ENCODE measurements at places on chromosomes 12 and 14.

DNA sequence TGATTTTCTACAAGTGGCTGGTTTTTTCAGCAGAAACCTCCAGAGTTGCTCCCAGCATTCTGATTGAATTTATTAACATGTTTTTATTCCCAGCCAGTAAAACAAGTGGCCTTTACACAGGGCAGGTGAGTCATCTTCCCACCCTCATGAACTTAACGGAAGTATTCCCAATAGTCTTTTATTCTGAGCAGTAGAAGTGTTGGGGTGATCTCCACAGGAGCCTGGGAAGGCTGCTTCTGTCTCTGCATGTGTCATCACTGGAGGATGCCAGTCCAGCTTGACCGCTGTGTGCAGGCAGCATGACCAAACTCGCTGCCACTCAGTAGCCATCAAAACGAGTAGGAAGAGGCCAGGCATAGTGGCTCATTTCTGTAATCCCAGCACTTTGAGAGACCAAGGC, 13.4 kb upstream of the DNAH10 start:
- no peak for DNase-seq

GRCh38 chr14:63867933-63868921, 15.4 kb downstream of the SYNE2 start:
- no peak for DNase-seq

DNA sequence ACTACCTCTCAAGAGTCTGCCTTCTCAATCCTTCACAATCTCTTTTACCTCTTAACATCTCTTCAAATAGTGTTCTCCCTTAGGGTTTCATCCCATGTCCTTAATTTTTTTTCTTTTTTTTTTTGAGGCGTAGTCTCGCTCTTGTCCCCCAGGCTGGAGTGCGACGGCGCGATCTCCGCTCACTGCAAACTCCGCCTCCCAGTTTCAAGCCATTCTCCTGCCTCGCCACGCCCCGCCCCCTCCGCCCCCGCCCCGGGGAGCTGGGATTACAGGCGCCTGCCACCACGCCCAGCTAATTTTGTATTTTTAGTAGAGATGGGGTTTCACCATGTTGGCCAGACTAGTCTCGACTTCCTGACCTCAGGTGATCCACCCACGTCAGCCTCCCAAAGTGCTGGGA, 7.0 kb upstream of the BCAT1 start:
- no peak for DNase-seq

DNA sequence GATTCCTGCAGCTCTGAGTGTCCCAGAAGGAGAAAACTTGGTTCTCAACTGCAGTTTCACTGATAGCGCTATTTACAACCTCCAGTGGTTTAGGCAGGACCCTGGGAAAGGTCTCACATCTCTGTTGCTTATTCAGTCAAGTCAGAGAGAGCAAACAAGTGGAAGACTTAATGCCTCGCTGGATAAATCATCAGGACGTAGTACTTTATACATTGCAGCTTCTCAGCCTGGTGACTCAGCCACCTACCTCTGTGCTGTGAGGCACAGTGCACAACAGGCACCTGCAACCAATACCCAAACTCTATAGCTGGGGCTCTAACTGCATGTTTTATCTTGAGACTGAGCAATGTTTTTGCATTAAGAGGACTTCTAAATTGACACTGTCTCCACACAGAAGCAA, 379.2 kb upstream of the OR4E1 start:
- DNase-seq = no peak

- peak; percentile 13 for DNase-seq
Observed at GRCh38 chr12:71014180-71014785, 93.7 kb upstream of the PTPRR start.

DNA sequence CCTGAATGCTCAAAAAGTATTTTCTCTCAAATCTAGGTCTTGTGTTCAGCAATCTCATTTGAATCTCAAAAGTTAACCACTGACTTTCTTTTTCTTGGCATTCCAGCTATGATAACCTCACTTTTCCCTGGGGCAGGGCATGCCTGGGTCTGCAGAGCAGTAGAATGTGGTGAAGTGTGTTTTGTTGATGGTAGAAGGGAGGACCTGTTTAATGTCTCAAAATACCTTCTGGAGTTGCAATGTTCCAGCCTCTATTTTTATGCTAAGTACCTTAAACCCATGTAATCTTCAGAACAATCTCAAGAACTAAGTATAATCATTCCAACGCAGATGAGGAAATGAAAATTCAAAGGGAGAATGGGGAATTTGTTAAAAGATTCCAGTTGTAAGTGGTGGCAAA, 82.1 kb upstream of the FUT8 start:
- no peak for DNase-seq

DNA sequence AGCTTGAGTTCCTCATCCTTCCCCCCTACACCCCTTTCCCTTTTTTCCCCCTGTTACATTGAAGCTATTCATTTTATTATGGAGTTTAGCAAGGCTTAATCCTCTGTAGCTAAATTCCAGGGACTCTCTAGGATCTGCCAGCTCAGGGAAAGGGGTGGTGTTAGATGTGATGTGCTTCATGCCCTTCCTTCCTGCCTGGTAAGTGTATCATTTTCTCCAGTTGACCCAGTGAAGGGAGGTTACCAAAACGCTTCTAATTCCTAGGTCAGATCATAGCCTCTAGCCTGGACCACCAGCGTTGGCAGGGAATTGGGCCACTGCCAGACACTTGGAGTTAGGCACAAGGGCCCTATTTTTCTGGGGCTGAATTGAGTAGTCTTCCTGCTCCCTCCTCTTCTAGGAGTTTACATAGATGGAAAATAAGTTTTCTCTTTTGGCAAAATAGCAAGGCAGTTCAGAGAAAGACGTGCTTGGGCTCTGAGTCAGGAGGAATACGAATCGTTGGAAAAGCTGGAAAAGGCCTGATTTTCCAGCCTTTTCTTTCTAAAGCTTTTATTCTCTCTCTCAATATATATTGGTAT, 88.3 kb downstream of the NPAS3 start:
- DNase-seq = no peak

DNA sequence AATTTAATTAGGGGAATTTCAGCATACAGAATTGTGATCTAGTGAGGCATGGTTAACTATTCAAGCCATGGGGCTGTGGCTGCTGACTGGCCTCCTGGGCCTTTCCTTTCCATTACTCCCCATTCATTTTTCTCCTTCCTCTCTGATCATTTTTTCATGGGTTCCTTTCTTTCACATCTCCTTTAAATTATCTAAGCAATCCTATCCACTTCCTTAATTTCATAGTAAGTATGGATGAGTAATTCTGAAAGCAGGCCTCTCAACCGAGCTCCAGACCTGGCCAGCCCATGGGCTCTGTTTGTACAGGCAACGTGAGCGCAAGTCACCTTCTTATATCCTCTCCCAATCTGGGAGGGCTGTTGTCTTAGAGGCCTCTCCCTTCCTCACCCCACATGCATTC, 13.4 kb downstream of the CKAP4 start:
- no peak for DNase-seq

DNA sequence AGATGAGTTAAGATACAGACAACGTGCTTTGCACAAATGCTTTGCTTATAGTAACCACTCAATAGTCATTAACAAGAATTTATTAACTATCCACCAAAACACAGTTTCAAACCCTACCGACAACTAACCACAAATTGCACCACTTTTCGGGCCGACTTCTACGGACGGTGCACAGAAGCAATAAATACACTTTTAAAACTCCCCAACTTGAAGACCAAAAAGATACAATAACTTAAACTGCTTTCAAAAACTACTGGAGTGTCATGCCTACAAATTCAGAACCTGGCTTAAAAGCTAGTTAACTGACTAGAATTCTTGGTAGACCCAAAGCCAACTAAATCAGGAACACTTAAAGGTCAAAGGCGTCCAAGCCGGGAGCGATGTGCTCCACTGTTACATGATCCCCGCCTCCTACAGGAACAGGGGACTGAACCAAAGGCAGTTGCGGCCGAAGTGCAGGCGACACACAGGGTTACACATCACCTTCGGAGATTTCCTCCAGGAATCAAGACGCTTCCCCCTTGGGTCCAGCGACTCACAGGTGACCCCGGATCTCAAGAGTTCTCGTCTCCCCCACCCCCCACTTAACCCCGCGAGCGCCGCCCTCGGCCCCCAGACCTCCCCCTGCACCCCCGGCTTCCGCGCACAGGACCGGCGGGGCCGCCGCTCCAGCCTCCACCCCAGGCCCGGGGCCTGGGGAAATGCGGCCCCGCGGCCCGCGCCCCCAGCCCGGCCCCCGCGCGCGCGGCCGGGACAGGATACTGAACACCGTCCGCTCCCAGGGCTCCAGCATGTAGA, 507 bp downstream of the SPTSSA start:
- DNase-seq = peak; percentile 33

GRCh38 chr12:114213055-114213581, 192.8 kb downstream of the TBX5 start:
- DNase-seq = no peak

GRCh38 chr12:59787610-59788009, 191.8 kb downstream of the SLC16A7 start:
- DNase-seq = no peak

DNA sequence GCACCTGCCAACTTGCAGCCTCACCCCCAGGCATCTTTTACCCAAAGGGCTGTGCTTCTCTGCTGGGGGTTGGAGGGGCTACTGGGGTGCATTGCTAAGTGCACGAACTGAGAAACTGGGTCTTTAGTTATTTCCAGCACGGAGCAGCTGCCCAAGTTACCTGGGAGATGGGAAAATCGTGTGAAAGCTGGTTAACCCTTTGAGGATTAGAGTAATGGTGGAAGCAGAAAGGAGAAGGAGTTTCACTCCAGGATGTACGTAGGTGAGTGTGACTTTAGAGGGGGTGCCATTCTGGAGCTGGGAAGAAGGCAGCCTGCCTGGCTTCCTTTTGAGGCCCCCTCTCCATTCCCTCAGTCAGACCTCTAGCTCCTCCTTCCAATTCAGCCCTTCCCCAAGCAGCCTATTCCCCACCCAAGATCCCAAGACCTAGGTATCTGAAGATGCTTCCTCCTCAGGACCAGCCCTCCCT, 1.0 kb upstream of the ADCY6 start:
- DNase-seq = no peak

- DNase-seq = no peak
Observed at GRCh38 chr12:103073630-103074029, 116.2 kb downstream of the ASCL1 start.

DNA sequence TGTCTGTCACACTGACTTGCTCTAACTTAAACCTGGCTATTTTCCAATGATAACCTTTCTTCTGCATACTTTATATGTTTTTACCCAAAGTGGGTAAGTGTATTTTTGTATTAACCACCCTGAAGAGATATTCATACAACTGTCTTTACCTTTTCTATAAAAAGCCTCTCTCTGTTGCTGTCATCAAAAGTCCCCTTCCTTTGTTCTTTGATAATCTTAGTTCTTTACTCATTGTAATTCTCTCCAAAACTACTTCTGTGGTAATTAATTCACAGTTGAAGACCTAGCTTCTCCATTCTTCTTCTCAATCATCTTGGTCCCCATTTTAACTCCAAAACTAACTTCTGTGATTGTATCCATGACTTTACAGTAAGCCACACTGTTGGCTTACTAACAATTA, 479.7 kb upstream of the MGAT4C start:
- no peak for DNase-seq

DNA sequence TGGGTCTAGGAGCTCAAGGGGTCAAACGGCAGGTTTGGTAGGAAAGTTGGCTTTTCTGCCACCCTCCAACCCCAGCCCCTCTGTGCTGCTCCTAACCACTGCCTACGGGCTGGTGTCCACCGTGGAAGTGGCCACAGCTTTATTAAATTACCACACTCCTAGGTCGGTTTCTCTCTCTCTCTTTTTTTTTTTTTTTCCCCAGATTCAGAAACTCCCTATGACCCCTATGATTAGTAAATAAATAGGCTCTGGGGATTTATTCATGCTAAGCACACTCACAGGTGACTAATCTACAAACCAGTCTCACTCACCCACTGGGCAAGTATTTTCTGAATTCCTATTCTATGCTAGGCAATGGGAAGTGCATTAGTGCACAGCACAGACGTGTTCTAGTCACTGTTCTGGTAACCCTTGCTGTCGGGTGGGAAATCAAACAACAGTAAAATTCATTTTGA, 8.7 kb upstream of the DDX47 start:
- DNase-seq = no peak

DNA sequence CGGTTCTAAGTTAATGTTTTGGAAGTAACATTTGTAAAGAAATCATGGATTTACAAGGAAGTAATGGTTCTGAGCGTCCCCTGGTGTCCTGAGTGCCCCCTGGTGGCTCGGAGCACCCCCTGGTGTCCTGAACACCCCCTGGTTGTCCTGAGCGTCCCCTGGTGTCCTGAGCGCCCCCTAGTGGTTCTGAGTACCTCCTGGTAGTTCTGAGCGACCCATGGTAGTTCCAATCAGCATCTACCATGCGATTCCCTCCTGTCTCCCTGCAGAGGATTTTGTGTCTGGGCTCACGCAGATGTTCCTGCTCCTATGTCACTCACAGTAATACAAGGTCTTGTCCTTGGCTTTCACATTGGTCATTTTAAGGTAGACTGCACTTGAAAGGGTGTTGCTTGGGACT, 1352.9 kb downstream of the TMEM121 start:
- no peak for DNase-seq

DNA sequence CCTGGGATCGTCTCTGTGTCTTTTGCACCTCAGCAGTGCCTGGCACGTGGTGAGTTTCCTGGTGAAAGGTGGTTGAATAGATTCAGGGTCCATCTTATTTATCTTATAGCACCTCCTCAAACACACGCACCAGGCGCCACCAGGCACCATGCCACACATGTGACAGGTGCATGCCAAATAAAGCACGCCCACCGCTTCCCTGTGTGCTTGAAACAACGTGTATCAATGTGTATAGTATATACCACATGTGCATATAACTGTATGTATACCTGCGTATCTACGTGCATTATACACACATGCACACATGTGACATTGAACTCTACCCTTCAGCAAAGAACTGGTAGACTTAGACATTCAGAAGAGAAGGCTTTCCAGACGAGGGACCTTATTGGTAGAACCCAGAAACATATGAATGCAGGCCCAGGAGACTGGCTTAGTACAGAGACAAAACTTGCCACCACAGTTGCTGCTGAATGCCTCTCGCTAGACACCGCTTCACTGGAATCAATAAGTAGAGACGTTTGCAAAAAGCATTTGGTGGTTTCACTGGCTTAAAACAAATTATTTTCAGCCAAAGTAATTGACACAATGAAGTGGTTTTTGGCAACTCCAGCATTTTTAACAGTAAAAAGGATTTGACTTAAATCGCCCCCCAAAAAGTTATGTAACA, 10.0 kb downstream of the EML1 start:
- peak; percentile 71 for DNase-seq

DNA sequence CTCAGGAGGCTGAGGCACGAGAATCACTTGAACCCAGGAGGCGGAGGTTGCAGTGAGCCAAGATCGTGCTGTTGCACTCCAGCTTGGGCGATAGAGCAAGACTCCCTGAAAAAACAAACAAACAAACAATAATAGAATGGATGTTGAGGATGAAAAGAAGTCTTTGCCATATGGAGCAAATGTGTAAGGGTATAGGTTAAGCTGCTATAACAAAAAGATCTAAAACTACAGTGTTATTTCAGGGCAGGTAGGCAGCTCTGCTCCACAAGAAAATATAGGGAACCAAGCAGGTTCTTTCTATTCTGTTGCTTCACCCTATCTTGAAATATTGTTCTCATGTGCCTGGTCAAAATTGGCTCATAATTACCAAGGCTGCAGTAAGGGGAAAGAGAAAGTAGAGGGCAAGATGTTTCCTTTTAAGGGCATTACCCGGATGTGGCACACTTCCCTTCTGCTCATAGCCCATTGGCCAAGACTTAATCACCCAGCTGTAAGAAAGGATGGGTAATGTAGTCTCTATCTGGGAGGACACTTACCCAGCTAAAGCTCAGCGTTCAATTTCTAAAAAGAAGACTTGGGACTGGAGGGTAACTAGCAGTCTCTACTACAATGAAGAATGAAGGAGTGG, 23.5 kb downstream of the SDSL start:
- no peak for DNase-seq

GRCh38 chr14:45298423-45299117, 45.6 kb upstream of the MIS18BP1 start:
- no peak for DNase-seq

Measured in NCI-H1105 (cell line).